ENCODE measurements at places on chromosomes 13 and 19. TPM values are rescaled to one million over a fixed set of nuclear protein-coding genes. Genes with fewer than 3 reads are reported as not detected.

Gene CD37
- 4.7 TPM for total RNA-seq

Gene GIPR
- total RNA-seq, result 0.11 TPM

Gene SIGLEC5
- total RNA-seq, result 0.27 TPM

Gene PSG6
- not detected for total RNA-seq

Gene PRR22
- total RNA-seq, result 0.38 TPM

Measured in camera-type eye (tissue), 1 donor.